Activated CD4-positive, alpha-beta T cell treated with anti-CD3 and anti-CD28 coated beads, Interleukin-2, amount 10 ng/mL, durations not matched to agents 24 days and 14 days (primary cell): ENCODE measurements at places on chromosomes 7 and 10.

- no peak overlapping the region for H3K4me3 ChIP-seq
- H3K27me3 ChIP-seq: peaks cover 4% of the 10 kb centered on the region
- H3K27ac ChIP-seq: no peak overlapping the region
- no peaks in the 10 kb centered on the region for H3K36me3 ChIP-seq
- no peak for DNase-seq
- no peaks in the 10 kb centered on the region for H3K4me1 ChIP-seq
Measured at GRCh38 chr10:570628-571163, 118.8 kb downstream of the DIP2C start.

- H3K36me3 ChIP-seq: no peaks in the 10 kb centered on the region
- no peak overlapping the region for H3K4me3 ChIP-seq
- H3K27me3 ChIP-seq: no peaks in the 10 kb centered on the region
Measured at GRCh38 chr7:83301416-83301815, 138.7 kb upstream of the PCLO start.

DNA sequence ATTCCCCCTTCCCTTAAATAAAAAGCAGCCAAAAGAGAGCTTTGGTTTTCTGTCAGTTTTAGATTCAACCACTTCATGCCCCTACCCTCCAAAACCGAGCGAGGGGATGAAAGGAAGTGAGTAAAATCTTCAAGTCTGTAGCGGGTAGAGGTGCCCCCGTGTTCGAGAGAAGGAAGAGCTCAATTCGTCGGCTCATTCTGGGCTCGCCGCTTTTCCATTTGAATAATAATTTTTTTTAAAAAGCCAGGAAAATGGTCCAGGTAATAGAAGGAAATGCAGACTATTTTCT is 436.2 kb upstream of the GALNT17 start:
- H3K27ac ChIP-seq: peak overlapping the region; percentile 41
- peaks cover 4% of the 10 kb centered on the region for H3K4me1 ChIP-seq
- H3K4me3 ChIP-seq: peak overlapping the region; percentile 84

GRCh38 chr10:68781613-68782574 is 45.4 kb upstream of the STOX1 start:
- H3K4me1 ChIP-seq: no peaks in the 10 kb centered on the region
- no peaks in the 10 kb centered on the region for H3K27me3 ChIP-seq
- no peak for DNase-seq
- no peak overlapping the region for H3K4me3 ChIP-seq

DNA sequence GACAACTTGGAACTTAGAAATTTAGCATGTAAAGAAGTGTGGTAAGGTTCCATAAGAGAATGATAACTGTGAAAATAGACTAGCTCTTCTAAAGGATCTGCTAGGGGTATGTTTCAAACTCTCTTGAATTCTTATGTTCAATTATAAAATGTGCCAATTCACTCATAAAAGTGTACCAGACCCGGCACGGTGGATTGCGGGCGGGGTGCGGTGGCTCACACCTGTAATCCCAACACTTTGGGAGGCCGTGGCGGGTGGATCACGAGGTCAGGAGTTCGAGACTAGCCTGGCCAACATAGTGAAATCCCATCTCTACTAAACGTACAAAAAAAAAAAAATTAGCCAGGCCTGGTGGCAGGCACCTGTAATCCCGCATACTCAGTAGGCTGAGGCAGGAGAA is 105.4 kb upstream of the CAV2 start:
- DNase-seq: no peak
- H3K4me3 ChIP-seq: no peak overlapping the region
- no peaks in the 10 kb centered on the region for H3K4me1 ChIP-seq
- peaks cover 5% of the 10 kb centered on the region for H3K27me3 ChIP-seq

GRCh38 chr7:11193131-11193867 is 219.6 kb downstream of the PHF14 start:
- peak overlapping the region; percentile 63 for H3K4me3 ChIP-seq
- H3K4me1 ChIP-seq: peaks cover 15% of the 10 kb centered on the region
- H3K27me3 ChIP-seq: peaks cover 2% of the 10 kb centered on the region
- peak overlapping the region; percentile 70 for H3K27ac ChIP-seq
- no peak for DNase-seq

- H3K4me1 ChIP-seq: peaks cover 4% of the 10 kb centered on the region
- H3K27me3 ChIP-seq: peaks cover 2% of the 10 kb centered on the region
- DNase-seq: no peak
Measured at GRCh38 chr10:11794566-11794965, 28.6 kb upstream of the PROSER2 start.

GRCh38 chr7:139860090-139860775 is 31.2 kb downstream of the TBXAS1 start:
- no peak overlapping the region for H3K27ac ChIP-seq
- H3K27me3 ChIP-seq: peaks cover 21% of the 10 kb centered on the region

- H3K27ac ChIP-seq: no peak overlapping the region
- H3K36me3 ChIP-seq: peaks cover under 1% of the 10 kb centered on the region
- no peak for DNase-seq
- peaks cover 7% of the 10 kb centered on the region for H3K27me3 ChIP-seq
Measured at GRCh38 chr7:141715794-141716689, 7.9 kb downstream of the WEE2 start.

DNA sequence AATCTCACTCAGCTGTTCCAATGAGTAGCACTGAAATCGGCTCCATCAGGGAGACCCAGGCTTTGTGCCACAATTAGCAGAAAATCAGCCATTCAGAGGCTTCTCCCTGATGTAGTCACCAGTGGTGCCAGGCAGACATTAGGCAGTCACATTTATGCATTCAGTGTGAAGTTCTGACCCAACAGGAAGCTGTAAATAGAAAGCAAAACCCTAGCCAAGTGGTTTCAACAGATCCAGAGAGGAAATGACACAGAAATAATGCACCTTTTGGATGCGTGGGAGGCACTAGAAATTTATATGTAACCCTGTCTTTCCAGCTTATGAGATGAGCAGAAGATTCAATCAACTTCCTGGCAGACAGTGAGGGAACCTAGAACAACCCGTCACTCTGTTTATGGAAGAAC is 186.4 kb downstream of the PDE1C start:
- no peaks in the 10 kb centered on the region for H3K27me3 ChIP-seq
- no peak overlapping the region for H3K4me3 ChIP-seq
- H3K27ac ChIP-seq: no peak overlapping the region
- no peaks in the 10 kb centered on the region for H3K36me3 ChIP-seq

DNA sequence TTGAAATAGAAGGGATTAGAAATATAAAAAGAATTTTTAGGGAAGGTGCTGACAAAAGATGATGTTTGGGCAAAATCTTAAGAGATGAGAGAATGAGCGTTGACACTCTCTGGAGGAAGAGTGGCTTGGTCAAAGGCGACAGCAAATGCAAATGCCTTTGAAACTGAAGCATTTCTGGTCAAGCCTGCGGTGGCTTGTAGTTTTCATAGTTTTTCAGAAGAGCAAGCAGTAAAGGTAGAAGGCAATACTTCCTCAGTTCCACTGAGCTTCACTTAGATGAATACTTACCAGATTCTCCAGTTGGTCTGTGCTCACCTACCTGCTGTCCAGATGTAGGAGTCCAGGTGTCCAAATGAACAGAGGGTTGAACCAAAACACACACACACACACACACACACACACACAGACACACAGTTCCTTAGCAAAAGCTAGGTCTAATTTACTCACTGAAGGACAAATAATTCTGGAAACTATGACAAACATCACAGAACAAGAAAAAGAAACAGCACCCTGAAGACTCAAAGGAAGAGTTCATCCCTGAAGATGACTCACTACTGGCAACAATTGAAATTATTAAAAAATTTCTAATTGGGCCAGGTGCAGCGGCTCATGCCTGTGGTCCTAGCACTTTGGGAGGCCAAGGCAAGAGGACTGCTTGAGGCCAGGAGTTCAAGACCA is 12.1 kb upstream of the STK17A start:
- no peak overlapping the region for H3K4me3 ChIP-seq
- DNase-seq: peak; percentile 46
- peaks cover 24% of the 10 kb centered on the region for H3K4me1 ChIP-seq
- no peaks in the 10 kb centered on the region for H3K36me3 ChIP-seq
- peaks cover 1% of the 10 kb centered on the region for H3K27me3 ChIP-seq

DNA sequence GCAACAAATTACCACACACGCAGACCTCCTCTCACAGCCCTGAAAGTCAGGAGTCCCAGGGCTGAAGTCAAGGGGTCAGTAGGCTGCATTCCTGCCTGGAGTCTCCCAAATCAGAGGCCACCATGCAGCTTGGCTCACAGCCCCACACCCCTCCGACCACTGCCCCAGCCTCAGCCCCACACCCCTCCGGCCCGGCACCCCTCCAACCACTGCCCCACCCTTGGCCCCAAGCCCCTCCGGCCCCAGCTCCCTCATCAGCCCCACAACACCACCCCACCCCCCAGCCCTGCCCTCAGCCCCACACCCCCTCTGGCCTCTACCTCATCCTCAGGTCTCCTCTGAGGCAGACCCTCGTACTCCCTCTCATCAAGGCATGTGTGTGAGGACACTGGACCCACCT is 85.7 kb downstream of the DIP2C start:
- no peaks in the 10 kb centered on the region for H3K27me3 ChIP-seq
- H3K36me3 ChIP-seq: no peaks in the 10 kb centered on the region
- peaks cover 2% of the 10 kb centered on the region for H3K4me1 ChIP-seq
- no peak for DNase-seq

GRCh38 chr7:32070051-32070405 is 179 bp downstream of the PDE1C start:
- H3K4me3 ChIP-seq: no peak overlapping the region
- no peaks in the 10 kb centered on the region for H3K4me1 ChIP-seq
- H3K36me3 ChIP-seq: no peaks in the 10 kb centered on the region
- DNase-seq: no peak
- no peak overlapping the region for H3K27ac ChIP-seq

GRCh38 chr7:155669717-155670505 is 25.4 kb downstream of the RBM33 start:
- no peak for DNase-seq
- no peaks in the 10 kb centered on the region for H3K27me3 ChIP-seq
- H3K4me3 ChIP-seq: no peak overlapping the region
- peak overlapping the region; percentile 34 for H3K27ac ChIP-seq

- no peaks in the 10 kb centered on the region for H3K36me3 ChIP-seq
- peaks cover 28% of the 10 kb centered on the region for H3K27me3 ChIP-seq
- no peak for DNase-seq
- no peak overlapping the region for H3K27ac ChIP-seq
Measured at GRCh38 chr7:108535744-108536143, 9.8 kb upstream of the PNPLA8 start.
